ENCODE measurements at places on chromosomes 7 and 10.

- no peak for DNase-seq
Observed at GRCh38 chr10:76066457-76066856, 635.0 kb downstream of the LRMDA start.

DNA sequence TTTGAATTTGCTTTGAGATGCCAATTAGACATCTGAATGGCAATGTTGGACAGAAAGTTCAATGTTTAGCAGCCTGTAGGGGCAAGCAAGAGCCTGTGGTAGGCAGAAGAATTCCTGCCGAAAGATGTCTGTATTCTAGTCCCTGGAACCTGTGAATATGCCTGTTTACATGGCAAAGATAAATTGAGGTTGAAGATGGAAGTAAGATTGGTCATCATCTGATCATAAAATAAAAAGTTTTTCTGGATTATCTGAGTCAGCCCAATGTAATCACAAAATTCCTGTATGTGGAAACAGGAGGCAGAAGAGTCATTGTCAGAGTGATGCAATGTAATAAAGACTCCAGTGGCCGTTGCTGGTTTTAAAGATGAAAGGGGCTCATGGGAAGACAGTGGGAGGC lies 430.5 kb downstream of the MDFIC start:
- DNase-seq = peak; percentile 38

DNA sequence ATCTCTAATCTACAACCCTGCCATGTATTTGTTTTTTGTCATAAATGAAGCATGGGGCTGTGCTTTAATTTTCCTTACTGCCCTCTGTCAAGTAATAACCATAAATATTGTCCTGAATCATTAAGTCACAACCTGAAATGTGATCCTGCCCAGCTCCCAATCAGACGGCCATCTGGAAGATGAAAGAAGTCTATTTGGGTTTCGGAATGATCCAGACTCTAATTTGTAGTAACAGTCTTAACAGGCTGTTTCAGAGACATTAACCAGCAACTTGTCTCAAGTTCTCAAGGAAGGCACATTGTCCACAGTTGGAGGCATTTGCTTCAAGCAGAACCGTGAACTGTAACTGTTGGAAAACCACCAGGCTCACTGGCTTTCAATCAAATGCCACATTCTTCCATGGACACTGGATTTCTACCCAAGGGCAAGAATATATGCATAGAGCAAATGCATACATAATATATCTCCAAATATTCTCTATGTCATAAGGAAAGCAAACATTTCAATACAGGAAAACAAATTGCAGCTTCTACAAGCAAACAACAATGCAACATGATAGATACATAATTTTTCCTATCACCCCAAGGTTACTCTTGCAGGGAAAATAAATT lies 405.2 kb upstream of the NPVF start:
- no peak for DNase-seq

GRCh38 chr10:28095791-28096378 lies 97.0 kb upstream of the ODAD2 start:
- no peak for DNase-seq

DNA sequence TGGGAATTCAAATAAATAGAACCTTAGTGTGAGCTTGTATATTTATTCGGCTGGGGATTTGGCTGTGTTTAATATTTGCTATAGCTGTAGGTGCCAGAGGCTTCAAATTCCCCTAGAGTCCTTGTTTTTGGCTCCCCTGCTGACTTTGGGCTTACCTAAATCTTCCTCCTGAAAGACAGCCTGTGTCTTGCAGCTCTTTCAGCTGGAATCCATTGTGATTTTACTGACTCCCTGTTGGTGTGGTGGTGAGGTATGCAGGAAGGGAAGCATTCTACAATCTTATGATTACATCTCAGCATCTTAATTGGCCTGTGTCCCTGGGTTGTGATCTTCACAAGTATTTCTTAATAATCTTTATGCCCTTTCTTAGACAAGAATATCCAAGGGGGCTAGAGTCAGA lies 25.9 kb downstream of the FOXI2 start:
- DNase-seq = no peak

DNA sequence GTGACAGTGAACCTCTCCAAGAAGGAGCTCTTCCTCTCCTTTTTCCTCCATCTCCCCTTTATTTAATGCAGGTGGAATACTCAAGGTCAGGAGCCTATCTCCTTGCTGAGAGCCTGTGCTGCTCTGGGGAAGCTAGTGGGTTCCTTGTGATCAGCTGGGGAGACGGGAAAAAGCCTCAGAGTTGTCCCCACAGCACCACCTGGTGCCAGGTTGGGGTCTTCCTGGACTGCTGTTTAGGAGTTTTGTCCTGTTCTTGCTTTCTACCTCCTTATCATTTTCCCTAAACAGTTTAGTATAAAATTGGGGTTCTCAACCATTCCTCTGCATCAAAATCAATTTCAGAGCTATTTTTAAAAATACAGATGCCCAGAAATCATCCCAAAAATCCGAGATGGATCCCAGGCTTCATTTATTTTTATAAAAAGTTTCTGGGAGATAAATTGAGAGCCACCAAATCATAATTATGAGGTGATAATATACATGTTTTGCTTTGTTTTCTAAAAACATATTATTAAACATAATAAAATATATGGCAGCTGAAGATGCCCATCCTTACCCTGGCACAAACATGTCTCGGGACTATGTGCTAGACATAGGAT lies 44.3 kb downstream of the MACC1 start:
- peak; percentile 66 for DNase-seq

- peak; percentile 22 for DNase-seq
Observed at GRCh38 chr7:81008901-81009300, 90.0 kb upstream of the SEMA3C start.

DNA sequence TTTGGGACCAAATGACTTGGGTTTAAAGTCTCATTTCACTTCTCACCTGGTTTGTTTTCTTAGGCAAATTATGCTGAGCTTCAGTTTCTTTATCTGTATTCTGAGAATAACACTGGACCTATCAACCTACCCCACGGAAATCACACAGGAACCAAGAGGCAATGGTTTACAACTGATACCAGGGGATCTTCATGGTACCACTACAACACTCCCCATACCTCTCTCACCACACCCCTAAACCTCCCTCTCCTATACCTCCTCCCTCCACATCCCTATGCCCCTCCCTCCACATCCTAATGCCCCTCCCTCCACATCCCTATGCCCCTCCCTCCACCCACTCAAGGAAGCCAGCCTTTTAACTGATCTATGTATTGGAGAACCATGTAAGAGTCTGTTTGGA lies 9.9 kb downstream of the FAM204A start:
- DNase-seq = peak; percentile 8

- DNase-seq = no peak
Observed at GRCh38 chr7:50293509-50294179, 10.9 kb upstream of the IKZF1 start.

GRCh38 chr10:123146894-123147634 lies 872 bp upstream of the HMX2 start:
- no peak for DNase-seq

DNA sequence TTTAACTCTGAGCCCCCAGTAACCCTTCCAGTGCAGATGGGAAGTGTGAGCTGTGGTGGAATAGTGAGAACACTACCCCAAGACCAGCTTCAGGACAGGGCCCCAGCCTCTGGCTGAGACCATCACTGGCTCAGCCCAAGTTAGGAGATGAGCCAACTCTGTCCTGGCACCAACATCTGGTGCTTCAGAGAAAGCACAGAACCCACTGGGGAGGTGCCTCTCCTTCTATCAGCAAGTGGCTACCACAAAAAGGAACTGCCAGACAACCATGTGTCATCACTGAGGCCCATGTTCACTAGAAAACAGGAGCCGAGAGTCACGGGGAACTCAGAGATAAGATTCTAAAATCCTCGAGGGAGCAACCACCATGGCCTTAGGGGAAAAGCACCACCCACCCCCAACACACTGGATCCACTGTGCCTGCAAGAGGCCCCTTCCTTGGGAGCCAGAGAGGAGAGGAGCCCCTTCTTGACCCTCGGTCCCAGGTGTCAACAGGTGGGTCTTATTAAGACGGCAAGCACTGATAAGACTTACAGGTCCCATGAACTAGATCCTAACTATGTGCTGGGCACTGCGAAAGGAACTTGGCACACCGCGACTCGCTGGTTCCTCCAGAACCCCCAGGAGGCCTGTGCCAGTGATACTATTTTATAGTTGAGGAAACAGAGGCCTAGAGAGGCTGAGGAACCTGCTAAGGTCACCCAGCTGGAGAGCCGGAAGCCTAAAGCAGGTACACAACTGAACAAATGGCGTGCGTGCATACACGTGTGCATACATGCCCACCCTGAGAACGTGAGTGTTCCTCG lies 102.7 kb downstream of the FAM53B start:
- DNase-seq = no peak

- no peak for DNase-seq
Observed at GRCh38 chr10:124686707-124687376, 57.3 kb downstream of the FAM53B start.

GRCh38 chr10:88880282-88881076 lies 434 bp downstream of the STAMBPL1 start:
- DNase-seq = peak; percentile 84

GRCh38 chr7:10474048-10474447 lies 499.6 kb upstream of the PHF14 start:
- peak; percentile 6 for DNase-seq

DNA sequence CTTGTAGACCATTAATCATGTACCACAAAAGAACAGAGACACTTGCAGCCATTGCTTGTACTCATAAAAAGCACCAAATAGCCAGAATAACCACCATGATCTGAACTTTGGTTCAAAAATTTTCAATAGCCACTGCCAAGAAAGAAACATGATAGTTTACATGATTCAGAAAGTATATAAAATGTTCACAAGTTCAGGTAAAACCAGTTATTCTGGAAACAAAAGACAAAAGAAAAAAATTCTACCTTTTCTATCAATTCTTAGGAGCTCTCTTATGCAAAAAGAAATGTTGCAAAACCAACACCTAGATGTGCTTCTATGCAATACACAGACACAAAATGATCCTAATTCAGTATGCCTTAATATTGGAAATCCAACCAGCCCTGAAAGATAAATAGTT lies 108.7 kb downstream of the PCLO start:
- DNase-seq = no peak

DNA sequence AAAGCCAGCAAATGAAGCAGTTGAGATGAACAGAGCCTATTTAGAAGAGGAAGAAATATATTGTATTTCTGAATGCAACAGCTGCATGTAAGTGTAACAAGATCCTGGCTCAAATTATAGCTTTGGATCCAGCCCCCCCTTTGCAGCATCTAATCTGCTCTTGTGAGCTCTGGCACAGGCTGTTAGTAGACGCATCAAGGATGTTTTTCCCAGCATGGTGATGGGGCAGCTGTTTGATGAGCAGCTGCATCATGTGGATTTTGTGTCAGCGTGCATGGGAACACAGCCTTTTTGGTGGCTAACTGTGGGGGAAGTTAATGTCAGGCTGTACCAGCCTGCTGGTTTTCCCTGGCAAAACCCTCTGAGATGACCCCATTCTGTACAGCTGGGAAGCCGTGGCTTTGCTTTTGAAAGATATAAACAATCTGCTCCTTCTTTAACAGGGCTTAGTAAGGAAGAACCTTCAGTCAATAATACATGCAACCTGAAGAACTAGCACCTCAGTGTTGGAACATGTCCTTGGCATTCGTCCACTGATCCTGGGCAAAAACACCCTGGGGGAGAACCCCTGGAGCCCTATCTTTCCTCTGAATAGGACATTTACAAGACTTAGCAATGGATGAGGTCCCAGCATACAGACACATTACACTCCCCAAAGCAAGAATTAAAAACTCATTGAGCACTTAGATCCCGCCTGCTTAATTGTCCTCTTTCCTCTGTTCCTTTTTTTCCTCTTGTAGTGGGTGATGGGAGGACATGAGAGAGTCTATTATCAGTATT lies 70.6 kb downstream of the NPS start:
- no peak for DNase-seq

GRCh38 chr10:79022565-79023230 lies 46.1 kb upstream of the ZMIZ1 start:
- DNase-seq = peak; percentile 58

DNA sequence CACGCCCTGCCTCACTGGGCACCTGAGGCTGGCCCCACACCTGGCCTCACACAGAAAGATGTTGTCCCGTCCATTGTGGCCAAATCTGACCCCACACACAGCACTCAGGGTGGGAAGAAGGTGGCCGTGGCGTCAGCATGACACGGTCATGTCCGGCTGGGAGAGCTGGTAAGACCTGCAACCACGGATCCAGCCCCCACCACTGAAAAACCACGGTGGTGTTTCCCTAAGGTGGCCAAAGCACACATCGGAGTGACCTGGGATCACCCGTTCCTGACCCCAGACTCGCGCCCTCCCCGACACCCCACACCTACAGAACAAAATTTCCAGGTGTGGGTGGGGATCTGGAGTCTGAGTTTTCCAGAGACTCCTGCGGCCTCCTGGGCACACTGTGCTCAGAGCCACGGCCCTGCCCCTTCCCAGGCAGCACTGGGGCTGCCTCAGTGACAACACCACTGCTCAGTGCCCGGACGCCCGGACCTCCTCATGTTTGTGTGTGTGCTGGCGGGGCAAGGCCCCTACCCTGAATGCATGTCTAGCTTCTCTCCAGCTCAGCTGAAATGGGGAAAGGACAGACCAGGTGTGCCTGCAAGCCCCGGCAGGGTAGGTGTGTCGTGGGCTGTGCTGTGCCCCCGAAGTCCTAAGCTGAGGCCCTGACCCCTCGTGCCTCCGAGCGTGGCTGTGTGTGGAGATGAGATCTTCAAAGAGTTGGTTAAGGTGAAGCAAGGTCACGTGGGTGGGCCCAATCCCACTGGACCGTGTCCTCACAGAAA lies 36.1 kb downstream of the STK32C start:
- DNase-seq = no peak
